Stimulated activated CD4-positive, alpha-beta T cell treated with anti-CD3 and anti-CD28 coated beads, Interleukin-4, amount 100 ng/mL, for 4 hours (primary cell): ENCODE measurements at places on chromosomes 16 and 17.

- DNase-seq, result no peak
These were observed 14.8 kb downstream of the CMC2 start for GRCh38 chr16:80991792-80992430.

GRCh38 chr17:48215583-48216139, 108.1 kb downstream of the SNX11 start:
- DNase-seq, result no peak

GRCh38 chr16:47045023-47045422, 71.5 kb upstream of the DNAJA2 start:
- no peak for DNase-seq

- DNase-seq, result no peak
These were observed 391.4 kb downstream of the UTP18 start for GRCh38 chr17:51651513-51652298.

GRCh38 chr16:88078111-88078775, 127.0 kb downstream of the BANP start:
- DNase-seq, result no peak

- DNase-seq, result no peak
These were observed 12.0 kb downstream of the CYBC1 start for GRCh38 chr17:82438401-82439193.

GRCh38 chr17:40922239-40922638, 15.2 kb downstream of the KRT23 start:
- no peak for DNase-seq

GRCh38 chr16:10668322-10669045, 26.2 kb downstream of the TEKT5 start:
- peak; percentile 3 for DNase-seq

GRCh38 chr16:81522108-81522701, 77.6 kb downstream of the CMIP start:
- DNase-seq, result no peak

DNA sequence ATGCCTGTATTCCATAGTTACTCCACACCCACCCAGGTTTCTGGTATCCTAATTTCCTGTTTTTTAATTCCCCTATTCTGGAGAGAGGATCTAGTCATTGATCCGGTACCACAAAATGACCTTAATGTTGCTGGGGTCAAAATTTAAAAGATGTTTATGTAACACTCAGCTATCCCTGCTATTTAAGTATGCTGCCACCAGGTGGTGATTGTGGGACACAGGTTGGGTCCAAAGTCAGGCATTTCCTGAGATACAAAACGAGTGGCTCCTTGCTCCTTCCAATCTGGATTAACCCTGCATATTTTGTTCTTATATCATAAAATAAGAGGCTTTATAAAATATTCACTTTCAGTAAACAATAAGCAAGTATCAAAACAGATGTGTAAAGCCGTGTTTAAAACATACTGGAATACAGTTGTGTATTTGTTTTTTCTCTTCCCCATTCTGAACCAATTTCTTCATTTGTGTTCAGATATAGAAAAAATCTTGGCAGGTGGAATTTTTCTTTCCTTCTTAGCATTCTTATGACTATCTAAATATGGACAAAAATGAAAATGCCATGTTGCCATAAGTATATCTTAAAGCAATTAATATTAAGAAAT, 16.3 kb downstream of the HS3ST4 start:
- DNase-seq, result no peak

DNA sequence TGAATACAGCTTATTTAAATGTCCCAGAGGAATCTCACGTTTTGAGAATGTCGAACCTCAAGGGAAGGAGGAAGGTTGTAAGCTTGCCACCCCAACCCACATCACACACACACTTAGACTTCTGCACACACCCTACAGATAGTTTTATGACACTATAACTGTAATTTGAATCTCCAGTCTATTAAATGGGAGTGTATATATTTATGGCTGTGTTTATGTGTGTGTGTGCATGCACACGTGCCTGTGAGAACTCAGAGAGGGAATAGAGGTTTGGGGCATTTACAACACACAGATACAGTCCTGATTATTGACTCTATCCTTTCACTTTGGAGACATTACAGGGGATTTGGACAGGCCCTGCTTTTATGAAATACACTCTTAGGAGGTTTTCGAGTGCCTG, 171.5 kb upstream of the MAF start:
- DNase-seq, result no peak

DNA sequence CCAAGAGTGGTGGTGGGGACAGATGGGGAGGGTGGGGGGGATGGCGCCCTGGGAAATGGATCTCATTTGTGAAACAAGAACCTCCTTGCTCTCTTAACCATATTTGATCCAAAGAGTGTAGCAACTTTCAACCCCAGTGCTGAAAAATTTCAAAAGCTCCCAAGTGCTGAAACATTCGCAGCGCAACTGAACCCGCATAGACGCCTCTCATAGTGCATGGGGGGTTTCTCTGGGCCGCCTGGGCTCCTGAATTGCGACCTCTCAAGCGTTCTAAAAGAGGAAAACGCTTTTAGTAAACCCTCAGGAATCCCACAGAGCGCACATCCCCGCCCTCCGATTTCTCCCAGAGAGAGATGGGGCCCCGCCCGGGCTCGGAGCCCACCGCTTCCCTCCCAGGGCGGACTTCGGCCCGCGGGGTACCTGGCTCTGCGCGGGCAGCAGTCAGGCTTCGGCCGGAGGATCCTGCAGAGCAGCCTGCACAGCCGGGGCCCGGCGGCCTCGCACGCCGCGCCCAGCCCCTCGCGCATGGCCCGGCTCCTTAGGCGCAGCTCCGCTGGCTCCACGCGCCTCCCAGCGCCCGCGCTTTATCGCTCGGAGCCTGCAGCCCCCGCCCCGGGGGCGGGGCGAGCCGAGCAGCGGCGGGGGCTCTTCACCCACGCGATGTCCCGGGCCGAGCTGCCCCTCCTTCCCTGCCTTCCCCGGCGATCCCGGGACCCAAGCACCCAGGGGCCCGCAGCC, 7.0 kb downstream of the NOS2 start:
- peak; percentile 13 for DNase-seq

GRCh38 chr17:40534371-40535189, 30.7 kb downstream of the CCR7 start:
- DNase-seq, result no peak

DNA sequence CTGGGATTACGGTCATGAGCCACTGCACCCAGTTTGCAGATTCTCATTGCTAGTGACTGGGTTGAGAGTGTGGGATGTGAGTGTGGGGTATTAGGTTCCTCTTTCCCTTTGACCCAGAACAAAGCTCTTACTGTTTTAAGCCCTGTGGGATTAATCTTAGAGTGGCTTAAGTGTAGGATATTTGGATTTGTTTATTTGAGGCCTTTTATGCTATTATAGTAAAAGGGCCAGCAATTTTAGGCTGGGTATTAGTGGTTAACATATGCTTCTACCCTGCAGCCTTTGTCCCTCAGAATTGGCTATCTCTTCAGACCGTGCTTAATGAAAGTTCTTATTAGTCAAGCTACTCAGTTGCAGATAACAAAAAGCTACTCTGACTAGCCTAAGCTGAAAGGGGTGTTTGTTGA, 3.2 kb downstream of the SGF29 start:
- no peak for DNase-seq

DNA sequence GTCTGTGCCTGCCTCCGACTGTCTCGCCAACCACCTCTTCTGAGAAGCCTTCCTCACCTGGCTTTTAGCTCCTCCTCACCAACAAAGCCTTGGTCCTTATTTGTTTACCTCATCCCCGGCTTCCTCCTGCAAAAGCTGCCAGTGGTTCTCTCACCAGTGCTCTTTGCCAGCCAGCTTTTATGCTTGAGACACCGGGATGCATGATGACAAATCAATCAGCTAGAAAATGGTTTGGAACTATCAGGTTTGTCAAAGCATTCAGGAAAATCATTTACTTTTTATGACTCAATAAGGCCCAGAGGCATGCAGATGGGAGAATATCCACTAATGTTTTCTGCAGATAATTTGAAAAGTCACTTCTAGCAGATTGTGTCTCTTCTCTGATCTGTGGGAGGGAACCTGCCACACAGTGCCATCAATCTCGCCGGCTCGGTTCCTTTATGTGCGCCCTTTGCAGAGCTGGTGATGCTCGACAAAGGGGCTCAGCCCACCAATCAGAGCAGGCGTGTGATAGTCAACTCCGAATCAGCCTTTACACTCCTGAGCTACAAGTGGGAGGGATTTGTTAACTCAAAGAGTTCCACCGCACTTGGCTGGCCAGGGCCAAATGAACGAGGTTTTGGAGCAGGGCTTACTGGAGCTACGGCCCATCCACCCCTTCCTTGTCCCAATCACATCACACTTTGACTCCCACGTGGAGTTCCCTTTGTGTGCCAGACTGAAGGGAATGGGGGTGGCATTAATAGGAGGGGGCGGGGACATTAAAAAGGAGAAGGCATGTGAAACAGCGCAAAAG, 85.8 kb downstream of the MRC2 start:
- no peak for DNase-seq

DNA sequence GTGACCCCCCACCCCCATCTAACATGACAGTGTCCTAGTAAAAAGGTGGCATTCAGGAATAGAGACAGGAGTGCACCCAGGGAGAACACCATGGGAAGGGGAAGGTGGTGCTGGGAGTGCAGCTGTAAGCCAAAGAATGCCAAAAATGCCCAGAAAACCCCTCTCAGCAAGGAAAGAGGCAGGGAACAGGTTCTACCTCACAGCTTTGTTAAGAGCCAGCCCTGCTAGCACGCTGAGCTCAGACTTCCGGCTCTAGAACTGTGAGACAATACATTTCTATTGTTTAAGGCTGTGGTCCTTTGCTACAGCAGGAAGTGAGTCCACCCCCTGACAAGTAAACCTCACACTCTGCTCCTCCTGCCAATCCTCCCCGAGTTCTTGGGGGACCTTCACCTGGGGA, 302.4 kb upstream of the N4BP1 start:
- no peak for DNase-seq

DNA sequence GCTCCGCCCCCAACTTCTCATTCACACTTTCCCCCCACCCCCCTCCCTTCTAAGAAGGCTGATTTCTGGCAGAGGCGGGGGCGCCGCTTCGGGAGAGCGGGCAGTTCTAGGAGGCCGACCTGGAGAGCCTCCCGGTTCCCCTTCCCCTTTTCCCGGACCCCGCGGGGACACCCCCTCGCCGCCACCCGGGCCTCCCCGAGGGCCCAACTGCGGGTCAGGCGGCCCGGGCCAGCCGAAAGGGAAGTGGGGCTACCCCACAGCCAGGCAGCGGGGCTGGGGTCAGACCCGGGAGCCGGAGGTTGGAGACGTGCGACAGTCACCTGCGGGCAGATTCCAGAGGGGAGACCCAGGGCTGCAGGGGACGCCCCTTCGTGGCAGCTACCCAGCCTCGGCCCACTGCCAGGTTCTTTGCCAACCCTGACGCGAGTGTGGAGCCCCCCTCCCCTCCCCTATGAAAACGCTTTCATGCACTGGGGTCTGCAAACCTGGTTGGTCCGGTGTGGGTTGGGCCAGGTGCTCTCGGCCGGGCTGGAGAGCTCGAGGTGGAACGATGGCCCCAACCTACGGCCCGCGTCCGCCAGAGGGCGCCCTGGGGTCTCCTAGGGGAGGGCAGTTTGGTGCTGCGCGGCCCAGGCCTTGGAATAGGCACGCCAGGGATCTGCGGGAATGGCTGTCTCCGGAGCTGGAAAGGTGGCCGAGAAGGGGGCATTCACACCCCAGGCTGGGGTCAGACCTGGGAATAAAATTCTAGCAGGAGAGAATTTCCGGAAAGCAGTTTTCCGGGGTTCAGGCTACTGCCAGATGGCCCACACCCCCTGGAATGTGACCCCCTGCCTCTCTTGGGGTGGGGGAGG, 721 bp upstream of the SOCS3 start:
- peak; percentile 83 for DNase-seq

- DNase-seq, result no peak
These were observed 3.9 kb upstream of the ARHGAP17 start for GRCh38 chr16:25018972-25019617.

- no peak for DNase-seq
These were observed 2.9 kb downstream of the ARSG start for GRCh38 chr17:68294196-68294555.

DNA sequence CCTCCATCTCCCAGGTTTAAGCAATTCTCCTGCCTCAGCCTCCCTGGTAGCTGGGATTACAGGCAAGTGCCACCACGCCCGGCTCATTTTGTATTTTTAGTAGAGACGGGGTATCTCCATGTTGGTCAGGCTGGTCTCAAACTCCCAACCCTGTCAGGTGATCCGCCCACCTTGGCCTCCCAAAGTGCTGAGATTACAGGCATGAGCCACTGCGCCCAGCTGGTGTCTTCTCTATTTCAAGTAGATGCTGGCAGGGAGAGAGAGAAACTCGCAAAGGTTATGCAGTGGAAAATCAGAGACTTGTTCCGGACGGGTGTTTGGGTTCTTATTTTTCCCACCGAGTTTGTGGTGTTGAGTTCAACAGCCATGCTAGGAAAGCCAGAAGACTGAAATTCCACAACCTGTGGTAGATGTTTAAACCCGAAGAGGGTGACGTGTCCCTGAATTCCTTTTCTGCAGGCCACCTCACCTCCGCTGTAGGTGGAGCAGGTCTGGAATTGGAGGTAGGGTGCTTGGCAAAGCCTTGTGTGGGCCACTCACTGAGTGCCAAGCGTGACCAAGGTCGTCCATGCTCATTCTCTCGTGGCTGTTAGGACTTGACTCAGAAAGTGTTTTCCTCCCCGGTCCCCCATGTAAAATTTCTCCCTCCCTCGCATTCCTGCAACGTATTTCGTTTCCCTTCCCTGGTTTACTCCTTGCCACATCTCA, 7.3 kb upstream of the ZDHHC7 start:
- DNase-seq, result no peak

DNA sequence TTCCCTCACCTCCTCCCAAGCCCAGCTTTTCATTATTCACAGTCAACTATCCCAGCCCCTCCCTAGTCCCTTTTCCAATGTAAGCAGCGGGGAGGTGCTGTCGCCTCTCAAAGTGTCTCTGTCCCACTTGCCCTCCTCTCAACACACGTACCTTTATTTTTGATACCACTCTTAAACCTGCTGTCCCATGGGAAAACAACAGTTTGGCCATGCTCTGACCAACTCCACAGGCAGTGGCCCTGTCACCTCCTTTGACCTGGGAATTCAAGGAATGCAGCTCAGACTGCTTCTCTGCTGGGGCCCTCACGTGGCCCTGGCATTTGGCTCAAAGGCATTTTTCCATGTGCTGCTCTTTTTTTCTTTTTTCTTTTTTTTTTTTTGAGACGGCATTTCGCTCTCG, 4.2 kb downstream of the LYRM9 start:
- DNase-seq, result no peak

DNA sequence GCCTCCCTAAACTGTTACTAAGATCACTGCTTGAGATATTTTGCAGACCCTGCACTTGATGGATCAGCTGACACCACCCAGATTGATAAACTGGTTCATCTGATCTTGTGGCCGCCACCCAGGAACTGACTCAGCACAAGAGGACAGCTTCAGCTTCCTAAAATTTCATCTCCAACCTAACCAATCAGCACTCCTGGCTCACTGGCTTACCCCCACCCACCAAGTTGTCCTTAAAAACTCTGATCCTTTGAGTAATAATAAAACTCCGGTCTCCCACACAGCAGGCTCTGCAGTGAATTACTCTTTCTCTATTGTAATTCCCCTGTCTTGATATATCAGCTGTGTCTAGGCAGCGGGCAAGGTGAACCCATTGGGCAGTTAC, 174.8 kb downstream of the UTP18 start:
- no peak for DNase-seq

- DNase-seq, result no peak
These were observed 731 bp upstream of the MKS1 start for GRCh38 chr17:58219789-58220183.
